ENCODE measurements at places on chromosomes 16 and 17.

DNA sequence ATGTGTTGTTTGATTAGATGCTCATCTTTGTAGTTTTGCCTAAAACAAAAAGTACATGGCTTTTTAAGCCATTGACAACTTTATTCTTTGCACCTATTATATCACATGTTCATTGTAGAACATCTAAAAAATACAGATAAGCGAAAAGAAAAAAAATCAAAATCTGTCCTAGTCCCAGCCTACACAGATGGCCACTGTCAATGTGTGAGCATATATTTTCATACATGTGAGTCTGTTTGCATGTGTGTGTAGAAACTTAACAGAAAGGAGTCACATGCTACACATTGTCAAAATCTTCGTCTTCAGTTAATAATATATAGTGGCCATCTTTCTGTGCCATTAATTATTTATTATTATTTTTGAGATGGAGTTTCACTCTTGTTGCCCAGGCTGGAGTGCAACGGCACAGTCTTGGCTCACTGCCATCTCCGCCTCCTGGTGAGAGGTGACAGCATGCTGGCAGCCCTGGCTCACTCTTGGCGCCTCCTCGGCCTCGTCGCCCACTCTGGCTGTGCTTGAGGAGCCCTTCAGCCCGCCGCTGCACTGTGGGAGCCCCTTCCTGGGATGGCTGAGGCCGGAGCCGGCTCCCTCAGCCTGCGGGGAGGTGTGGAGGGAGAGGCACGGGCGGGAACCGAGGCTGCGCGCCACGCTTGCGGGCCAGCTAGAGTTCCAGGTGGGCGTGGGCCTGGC is 68.5 kb upstream of the AMZ2 start:
- no peak for DNase-seq

GRCh38 chr17:40511136-40511535 is 9.7 kb upstream of the TNS4 start:
- no peak for DNase-seq

- no peak for DNase-seq
Observed at GRCh38 chr16:637081-638018, 1.2 kb upstream of the METTL26 start.

DNA sequence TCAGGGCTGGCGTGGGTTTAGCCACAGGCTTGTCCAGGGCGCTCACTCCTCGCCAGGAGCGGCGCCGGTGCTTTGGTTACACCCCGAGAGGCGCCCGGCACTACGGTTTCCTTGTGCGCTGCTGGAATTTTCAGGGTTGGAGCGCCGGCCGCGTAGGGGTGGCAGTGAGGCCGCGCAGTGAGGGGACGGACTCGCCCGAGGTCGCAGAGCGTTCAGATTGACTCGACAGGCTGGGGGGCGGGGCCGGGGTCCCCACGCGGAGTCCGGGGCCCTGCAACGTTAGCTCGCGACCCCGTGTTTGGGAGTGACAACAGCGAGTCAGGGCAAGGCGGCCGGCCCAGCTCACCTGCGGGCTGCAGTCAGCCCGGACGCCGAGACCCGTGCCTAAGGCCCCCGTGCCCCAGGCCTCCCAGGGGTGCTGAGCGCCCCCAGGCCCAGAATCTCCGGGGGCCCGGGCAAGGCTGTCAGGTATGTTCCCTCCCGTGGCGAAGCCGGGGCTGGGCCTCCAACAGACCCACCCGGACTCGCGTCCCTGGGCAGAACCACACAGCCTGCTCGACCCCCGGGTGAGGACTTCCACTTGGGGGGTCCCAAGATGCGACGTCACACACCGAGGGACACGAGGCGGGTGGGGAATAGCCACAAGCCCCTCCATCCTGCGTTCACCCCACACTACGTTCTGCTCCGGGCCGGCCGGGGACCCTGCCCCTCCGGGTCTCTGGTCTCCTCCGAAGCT is 1.3 kb upstream of the ACTG1 start:
- DNase-seq, result peak; percentile 80

- DNase-seq, result no peak
Observed at GRCh38 chr16:30120340-30121105, 2.5 kb downstream of the MAPK3 start.
